NCI-H1092 (cell line): ENCODE measurements at places on chromosomes 5 and 9.

GRCh38 chr5:20033881-20034280, 45.9 kb upstream of the CDH18 start:
- no peak for DNase-seq

GRCh38 chr5:40754381-40755092, 1.2 kb downstream of the TTC33 start:
- DNase-seq = no peak

GRCh38 chr5:50445296-50445949, 4.3 kb upstream of the EMB start:
- DNase-seq = no peak

- DNase-seq = no peak
Observed at GRCh38 chr9:128690684-128691034, 1.6 kb downstream of the SET start.

DNA sequence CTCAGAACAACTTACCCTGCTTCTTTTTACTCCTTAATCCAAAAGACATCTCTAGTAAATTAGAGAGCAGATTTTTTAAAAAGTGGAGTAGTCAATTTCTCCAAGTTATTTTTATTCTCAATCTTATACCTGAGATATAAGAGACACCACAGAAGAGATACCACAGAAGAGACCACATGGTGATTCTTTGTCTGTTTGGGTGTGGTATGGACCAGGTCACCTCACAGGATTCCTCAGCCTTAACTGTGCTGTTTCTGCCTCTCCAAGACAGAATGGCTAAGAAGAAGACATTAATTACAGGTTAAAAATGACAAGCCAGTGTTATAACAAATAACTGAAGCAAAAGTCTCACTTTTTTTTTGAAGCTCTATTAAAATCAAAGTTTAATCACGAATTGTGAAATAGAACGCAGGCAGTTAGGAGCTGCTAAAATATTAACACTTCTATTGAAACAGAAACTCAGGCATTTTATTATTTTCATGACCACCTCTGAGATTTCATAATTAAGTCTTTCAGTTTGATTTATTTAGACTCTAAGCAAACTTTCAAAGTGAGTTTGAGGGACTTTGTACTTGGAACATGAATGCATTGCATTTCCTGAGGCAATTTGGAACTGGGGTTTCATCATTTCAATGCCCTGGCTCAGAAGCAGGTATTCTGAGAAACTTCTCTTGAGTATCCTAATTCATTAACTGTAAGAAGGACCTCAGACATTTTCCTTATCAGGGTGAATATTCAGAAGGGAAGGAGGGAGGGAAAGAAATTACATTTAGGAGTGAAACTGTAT, 280.7 kb downstream of the KCTD16 start:
- no peak for DNase-seq

- no peak for DNase-seq
Observed at GRCh38 chr9:28001096-28001495, 427.8 kb upstream of the C9orf72 start.

DNA sequence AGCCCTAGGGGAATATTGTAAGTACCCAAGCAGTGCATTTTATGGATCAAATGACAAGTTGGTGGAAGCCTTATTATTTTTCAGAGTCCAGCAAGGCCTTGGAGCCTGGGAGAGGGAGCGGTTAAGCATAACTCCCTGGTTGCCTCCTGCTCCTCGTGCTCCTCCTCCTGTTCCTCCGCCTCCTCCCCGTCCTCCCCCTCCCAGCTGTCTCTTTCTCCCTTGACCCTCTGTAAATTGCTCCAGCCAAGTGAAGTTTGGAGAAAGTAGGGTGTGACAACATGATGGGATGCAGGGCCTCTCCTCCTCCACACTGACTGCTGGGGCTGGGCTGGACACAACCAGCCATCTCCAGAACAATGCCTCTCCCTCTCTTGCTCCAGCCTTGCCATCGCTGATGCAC, 586.9 kb downstream of the CCDC171 start:
- DNase-seq = no peak

DNA sequence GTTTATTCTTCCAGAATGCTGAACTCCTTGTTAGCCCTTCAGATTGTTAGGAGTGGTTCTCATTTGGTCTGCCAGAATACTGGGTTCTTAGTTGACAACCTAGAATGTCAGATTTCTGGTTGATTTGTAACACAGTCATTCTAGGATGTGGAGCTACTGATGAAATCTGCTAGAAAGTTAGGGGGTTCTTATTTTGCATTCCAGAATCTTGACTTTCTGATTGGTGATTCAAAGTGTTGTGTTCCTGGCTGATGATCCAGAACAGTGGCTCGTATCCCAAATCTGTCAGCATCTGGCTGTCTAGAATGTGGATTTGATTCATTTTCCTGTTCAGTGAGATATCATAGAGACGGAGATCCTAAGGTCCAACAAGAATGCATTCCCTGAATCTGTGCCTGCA, 21.9 kb downstream of the PTGS1 start:
- no peak for DNase-seq

GRCh38 chr5:113524927-113525326, 11.4 kb downstream of the YTHDC2 start:
- no peak for DNase-seq

DNA sequence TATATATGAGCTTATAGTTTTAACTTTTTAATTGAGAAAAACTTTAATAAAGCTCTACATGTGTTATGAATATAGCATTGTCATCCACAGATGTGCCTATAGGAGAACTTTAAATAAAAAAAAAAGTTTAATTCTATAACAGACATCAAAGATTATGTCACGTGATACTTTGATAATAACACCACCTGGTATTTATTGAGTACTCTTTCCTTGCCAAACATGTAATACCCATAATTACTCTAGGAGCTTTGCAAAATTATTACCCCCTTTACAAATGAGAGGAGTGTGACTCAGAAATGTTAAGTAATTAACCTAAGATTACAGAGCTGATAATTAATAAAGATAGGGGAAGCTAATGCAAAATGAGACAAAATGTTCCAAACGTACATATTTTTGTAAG, 43.0 kb downstream of the ITGA2 start:
- no peak for DNase-seq

DNA sequence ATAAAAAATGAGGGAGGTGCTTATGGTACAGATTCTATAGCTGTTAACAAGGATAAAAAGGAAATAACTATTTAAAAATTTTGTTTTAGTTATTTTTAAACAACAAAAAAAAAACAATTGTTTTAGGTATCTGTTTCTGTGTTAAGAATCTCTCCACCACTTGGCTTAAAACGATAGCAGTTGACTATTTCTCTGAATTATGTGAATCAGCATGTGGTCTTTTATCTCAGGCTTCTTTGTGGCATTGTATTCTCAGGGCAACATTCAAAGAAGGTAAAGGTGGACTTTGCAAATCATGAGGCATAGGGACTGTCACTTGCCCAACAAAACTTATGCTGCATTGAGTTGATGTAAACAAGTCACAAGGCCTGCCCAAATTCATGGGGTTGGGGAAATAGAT, 55.2 kb downstream of the ERBIN start:
- no peak for DNase-seq

- DNase-seq = no peak
Observed at GRCh38 chr5:132825033-132825833, 5.2 kb downstream of the SHROOM1 start.

- DNase-seq = no peak
Observed at GRCh38 chr5:166535641-166536040, 1755.8 kb upstream of the WWC1 start.

GRCh38 chr9:18479405-18479804, 5.5 kb downstream of the ADAMTSL1 start:
- no peak for DNase-seq

- DNase-seq = no peak
Observed at GRCh38 chr5:137191179-137191578, 307.9 kb downstream of the SPOCK1 start.

- DNase-seq = no peak
Observed at GRCh38 chr9:108149326-108149725, 659.8 kb upstream of the KLF4 start.

DNA sequence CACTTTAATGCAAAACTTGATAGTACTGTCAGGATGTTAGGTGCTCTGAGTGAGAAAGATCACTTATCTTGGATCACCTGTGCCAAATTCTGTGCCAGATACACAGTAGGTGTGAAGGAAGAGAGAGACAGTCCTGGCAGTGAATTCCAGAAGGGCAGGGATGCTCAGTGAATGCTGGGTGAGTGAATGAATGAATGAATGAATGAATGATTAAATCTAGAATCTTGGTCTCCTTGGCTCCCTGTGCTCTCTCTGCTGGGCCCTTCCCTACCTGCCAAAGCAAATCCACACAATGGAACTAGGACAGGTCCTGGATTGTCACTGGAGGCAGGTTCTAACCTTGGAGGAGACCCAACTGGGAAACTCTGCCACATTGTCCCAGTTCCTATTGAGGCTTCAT, 117.5 kb upstream of the CXCL14 start:
- DNase-seq = no peak

- DNase-seq = no peak
Observed at GRCh38 chr9:7245976-7246580, 488.3 kb downstream of the KDM4C start.

DNA sequence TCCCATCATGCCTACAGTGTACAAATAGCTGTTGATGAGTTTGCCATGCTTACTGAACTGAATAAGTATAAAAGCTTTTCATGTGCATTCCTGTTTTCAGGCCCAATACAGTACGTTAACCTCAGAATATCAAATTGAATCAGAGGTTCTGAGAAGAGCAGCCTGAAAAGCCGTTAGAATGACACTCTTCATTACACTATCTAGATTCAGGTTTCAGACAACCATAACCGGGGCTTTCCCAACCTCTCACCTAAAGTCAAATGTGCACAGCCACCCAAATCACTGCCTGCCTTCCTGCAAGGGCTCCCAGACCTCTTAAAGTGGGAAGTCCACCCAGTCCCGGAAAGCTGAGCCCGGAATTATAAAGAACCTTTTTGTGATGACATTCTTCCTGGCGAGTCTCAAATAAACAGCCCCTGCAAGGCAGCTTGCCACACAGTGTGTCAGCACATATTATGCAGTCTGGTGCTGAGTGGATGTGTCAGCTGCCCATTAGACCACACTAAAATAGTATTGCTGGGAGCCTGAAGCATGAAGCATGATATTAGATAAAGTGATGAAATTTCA, 245.8 kb downstream of the TLE4 start:
- no peak for DNase-seq

GRCh38 chr9:137302449-137303150, 529 bp upstream of the NRARP start:
- DNase-seq = peak; percentile 56

DNA sequence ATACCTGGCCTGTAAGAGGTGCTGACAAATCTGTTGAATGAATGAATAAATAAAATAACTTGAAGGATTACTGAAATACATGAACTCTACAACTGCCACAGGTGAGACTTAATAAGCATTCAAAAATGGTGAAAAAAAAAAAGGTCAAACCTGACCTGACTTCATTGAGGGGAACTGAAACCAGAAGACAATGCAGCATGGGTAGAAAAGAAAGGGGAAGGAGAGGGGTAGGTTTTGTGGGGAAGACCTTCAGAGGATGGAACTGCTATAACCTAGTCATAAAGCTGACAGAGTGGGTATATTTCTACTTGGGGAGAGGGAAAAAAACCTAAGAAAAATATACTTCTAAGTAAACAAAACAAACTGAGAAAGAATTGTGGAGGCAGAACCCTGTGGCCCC, 56.6 kb downstream of the RASEF start:
- no peak for DNase-seq

- no peak for DNase-seq
Observed at GRCh38 chr9:117596678-117597077, 107.5 kb upstream of the TLR4 start.

DNA sequence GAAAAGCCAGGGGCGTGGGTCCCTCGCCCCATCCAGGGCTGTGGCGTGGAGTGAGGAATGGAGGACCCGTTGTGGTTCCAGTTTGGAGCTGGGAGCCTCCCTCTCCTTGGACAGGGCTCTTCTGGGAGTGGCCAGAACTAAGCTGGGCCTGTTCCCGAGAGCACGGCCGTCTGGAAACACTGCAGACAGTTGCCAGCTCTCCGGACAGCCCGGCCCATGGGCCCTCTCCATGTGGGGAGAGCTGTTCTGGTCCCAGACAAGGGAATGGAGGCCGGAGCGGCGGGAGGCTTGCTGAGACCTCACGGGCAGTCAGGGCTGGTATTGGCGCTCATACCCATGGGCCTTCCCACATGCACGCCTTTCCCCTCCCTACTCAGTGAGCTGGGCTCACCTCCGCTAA, 45.2 kb upstream of the FCN2 start:
- no peak for DNase-seq

DNA sequence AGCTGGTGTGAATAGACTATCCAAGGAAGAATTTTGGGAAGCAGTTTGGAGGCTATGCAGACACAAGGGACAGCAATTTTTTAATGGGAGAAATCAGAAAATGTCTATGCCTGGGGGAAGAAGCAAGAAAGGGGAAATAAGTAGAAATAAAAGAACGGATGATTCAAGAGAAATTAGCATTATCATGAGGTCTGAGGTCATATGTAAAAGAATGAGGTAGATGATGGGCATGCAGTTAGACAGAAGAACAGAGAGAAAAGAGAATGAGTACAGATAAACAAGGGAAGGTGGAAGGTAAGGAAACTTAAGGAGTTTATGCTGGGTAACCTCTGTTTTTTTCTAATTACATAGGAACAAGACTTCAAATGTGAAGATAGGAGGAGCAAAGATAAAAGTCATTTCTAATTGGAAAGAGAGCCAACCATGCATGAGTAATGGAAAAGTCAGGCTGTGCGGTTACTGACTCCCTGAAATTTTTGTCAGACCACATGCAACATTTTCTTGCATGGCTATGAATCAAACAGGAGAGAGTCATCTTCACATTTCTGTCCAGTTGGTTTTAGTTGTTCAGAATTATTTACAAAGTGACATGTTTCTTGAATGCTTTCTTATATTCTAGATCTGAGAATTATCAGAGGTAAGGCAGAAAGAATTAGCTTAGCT, 101.0 kb upstream of the PIK3R1 start:
- no peak for DNase-seq

DNA sequence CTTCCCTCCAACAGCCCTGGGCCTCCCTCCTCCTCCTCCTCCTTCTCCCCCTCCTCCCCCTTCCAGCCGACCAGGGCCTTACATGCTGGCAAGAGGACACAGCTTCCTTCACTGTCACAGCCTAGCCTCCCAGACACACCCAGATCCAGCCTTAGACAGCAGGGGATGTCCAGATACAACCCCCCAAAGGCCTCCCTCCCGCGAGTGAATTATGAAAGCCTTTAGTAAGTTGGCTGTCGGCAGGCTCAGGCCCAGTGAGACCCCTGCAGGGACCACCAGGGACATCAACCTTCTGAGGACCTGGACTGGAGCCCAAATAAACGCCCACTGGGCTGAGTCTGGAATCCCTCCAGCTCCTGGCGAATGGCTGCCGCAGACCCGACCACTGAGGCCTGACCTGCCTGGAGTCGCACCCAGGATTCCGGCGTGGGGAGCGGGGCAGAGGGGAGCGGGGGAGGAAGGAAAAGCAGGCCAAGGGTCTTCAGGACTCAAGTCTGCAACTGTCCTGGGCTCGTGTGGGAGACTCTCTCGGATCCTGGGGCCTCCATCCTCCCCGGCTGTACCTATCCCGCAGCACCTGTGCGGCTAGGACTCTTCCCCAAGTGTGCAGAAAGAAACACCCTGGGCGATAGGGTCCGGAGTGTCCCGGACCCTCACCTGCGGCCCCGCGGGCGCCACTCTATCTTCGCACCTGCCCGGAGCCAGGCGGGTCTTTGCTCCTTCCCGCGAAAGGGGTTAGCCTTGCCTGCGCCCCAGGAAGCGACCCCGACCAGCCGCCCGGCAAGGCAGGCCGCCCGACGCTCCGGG, 705 bp downstream of the SEPTIN8 start:
- DNase-seq = peak; percentile 41
